ENCODE measurements at places on chromosomes 2 and 18. TPM values are rescaled to one million over a fixed set of nuclear protein-coding genes. Genes with fewer than 3 reads are reported as not detected.

FANCL gene
- total RNA-seq = 17.6 TPM

RAB6D gene
- not detected for total RNA-seq

C2orf15 gene
- not detected for total RNA-seq

GYPC gene
- total RNA-seq = 44.2 TPM

ASB18 gene
- not detected for total RNA-seq

SPC25 gene
- total RNA-seq = 14.5 TPM

SPDYA gene
- 4.5 TPM for total RNA-seq

GDF7 gene
- 0.02 TPM for total RNA-seq

MDH1B gene
- not detected for total RNA-seq

DNA sequence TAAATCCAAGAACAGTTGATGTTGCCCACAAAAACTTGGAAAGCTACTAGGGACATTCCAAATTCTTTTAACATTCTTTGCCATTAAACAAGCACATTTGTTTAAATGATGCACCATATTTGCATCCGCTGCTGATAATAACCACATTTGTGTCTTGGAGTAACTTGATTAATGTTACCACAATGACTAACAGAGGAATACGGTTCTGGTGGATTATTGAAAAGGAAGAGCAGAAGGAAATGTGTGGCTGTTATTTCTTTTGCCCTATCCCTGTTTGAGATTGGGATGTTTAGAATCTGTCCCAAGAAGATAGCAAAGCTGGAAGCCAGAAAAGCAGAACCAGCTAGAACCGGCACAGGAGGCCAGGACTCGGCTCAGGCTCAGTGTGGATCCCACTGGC is 39.2 kb upstream of the RASGRP3 start:
- DNase-seq = no peak

DNA sequence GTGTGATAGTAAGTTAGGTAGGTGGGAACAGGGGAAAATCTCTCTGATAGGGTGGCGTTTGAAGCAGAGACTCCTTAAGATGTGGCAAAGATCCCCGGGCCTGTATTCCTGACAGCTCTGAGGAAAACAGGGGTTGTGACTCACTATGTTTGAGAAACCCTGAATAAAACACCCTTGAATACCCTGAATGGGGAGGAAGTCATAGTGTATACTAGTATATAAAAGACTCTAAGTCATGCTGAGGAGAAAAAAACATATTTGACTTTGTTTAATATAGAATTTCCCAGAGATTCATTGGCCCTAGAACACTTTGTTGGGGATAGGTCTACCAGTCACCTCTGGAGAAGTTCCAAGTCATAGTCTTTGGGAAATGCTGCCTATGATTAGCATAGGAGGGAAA is 590.9 kb downstream of the IRS1 start:
- no peak for DNase-seq

DNA sequence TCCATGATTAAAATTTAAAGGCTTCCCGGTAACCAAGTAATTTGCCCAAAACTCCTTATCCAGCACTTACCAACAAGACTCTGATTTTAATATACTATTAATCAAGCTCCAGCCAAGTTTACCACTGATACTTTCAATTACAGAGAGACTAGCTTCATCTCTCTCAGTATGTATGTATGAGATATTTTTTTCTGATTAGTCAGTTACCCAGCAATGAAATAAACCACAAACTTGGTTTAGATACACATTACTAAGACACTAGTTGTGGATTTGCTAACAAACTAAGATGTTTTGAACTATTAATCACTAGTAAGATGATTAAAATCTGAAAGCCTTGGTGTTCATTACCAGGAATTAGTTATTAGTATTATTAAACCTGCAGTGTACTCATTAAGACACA is 1272.2 kb upstream of the ACVR2A start:
- DNase-seq = no peak

DNA sequence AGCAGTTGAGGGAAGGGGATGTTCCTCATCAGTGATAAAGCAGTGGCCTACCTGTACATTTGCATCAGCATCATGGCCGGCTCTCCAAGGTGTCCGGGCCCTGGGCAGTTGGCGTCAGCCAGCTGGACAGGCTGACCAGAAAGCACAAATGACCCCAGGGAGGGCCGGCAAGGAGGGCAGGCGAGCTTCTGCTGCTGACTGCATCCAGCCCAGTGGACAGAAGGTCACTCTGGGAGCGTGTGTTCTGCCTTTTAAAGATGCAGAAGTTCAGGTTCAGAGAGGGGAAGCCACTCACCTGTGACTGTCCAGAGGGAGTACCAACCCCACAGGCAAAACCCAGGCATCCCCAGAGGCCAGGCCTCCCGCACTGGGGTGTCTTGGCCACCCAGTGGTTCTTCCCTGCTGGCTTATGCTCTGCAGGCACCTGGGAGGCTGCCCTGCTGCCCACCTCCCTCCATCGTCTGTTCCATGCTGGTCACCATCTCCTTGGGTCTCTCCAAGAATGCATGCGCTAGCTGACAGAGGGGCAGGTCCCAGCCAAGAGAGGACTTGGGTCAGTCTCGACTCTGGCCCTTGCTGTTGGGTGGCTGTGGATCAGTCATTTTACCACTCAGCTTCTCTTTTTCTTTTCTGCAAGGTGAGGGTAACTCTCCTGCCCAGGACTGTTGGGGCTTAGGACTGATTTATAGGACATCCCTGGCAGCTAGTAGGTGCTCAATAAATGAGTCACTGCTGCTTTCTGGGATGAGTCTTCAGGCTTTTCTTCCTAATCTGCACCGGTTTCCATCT is 89.9 kb downstream of the INHBB start:
- no peak for DNase-seq

- DNase-seq = no peak
Measured at GRCh38 chr2:22912398-22912797, 472.6 kb upstream of the KLHL29 start.

- DNase-seq = no peak
Measured at GRCh38 chr18:77528872-77529271, 279.2 kb downstream of the GALR1 start.

DNA sequence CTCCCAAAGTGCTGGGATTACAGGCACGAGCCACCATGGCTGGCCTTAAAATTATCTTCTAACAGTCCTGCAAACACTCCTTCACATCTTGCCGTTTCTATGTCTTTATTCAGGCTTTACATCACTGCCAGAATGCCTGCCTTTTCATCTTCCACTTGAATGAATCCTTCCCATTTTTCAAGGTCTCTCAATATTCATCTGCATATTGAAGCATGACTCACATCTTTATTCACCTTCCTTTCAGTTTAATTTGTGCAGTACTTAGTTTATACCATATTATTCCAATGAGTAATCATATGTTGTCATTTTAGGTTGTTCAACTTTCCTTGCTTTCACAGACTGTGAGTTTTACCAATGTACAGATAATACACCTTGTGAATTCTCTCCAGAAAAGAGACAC is 510.1 kb upstream of the PIK3C3 start:
- no peak for DNase-seq

- no peak for DNase-seq
Measured at GRCh38 chr2:177396703-177397460, 4.3 kb downstream of the AGPS start.

DNA sequence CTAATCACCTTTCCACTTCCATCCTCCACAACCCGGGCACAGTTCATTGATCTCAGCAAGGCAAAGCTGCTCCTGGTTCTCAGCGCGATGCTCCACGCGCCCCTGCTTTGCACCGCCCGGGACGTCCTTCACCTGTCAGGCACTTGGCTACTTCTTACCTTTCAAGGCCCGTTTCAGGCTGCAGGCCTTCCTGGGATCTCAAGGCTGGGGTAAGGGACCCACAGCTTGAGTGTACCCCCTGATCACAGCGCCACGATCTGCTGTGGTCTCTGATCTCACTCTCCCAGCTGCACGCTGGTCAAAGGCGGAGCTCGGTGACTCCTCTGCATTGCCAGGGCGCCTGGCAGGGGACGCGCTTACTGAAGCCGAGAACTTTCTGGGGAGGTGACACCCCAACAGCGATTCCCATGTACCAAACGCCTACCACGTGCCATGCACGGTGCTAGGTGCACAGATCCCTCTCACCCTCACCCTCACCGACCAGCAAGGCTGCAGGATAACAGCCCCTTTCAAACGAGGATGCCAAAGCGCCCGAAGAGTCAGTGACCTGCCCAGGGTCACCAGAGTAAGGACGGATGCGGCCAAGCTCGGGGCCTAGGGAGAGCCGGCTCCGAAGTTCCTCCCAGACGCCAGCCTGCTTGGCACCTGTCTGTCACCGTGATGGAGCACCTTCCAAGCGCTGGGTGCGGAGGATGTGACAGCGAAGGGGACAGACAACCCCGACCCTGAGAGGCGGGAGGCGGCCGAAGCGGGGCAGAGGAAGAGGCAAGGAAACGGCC is 818 bp downstream of the ITGB1BP1 start:
- peak; percentile 63 for DNase-seq

GRCh38 chr18:49460976-49461601 is 644 bp upstream of the DYM start:
- DNase-seq = no peak

DNA sequence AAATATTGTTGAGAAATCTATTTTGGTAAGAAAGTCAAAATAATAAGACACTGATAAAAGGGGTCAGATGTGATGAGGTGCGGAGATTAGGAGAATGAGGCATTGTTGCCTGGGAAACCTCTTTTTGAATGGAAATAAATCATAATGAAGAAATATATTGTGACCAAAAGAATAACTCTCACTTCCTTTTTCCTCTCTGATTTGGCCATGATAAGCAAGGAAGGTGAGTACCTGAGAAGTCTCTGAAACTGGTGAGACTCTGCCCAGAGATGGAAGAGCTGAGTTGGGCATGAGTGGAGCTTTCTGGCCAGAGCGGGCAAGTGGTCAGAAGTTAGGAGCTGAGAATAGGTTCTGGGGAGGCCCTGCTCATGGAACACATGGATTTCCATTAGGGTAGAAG is 11.8 kb downstream of the LAMA3 start:
- DNase-seq = no peak

DNA sequence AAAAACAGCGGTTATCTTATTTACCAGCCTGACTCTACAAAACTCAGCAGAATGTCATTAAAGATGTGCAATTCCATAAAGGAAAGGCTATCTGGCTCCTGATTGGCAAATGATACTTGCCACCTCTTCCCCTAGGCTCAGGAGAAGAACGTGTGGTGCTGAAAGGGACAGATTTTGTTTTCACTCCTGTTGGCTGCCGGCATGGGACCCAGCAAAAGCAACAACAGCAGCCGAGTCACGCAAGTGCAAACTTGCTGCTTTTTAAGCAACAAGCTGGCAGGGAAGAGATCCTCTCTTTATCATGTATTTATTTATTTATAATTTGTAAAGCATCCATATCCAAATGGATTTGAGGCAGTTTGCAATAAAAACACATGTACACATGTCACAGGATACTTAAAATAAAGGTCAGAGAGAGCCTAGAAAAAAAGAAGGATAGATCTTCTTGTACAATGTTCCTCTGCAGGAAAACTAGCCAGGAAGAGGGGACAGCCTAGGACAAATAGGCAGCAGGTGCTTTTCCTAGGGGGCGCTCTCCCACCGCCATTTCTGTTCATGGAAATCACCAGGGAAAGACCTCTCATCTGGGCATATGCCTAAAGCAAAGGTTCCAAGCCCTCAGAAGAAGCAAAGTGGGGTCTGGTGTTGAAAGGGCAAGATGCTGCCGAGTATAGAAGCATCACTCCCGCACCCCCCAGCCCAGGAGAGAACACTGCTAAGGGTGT is 799.3 kb downstream of the BCL11A start:
- DNase-seq = no peak

DNA sequence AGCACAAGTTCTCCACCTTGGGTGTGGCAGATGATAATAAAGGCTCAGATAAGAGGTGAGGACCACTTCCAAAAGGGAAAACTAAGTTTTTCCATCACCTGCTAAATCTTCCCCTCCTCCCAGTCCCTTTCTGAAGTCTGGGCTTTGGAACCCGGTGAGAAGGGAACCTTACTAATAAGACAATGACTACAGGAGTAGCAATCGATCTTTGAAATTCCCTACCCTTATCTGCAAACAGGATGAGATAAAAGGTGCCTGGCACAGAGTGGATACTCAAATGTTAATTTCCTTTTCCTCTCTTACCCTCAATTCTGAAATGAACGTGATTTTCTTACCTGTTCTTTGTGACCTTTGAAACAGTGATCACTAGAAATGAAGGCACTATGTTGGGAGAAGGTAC is 69.7 kb upstream of the NARS1 start:
- no peak for DNase-seq

- no peak for DNase-seq
Measured at GRCh38 chr2:10292033-10292432, 10.7 kb upstream of the HPCAL1 start.

DNA sequence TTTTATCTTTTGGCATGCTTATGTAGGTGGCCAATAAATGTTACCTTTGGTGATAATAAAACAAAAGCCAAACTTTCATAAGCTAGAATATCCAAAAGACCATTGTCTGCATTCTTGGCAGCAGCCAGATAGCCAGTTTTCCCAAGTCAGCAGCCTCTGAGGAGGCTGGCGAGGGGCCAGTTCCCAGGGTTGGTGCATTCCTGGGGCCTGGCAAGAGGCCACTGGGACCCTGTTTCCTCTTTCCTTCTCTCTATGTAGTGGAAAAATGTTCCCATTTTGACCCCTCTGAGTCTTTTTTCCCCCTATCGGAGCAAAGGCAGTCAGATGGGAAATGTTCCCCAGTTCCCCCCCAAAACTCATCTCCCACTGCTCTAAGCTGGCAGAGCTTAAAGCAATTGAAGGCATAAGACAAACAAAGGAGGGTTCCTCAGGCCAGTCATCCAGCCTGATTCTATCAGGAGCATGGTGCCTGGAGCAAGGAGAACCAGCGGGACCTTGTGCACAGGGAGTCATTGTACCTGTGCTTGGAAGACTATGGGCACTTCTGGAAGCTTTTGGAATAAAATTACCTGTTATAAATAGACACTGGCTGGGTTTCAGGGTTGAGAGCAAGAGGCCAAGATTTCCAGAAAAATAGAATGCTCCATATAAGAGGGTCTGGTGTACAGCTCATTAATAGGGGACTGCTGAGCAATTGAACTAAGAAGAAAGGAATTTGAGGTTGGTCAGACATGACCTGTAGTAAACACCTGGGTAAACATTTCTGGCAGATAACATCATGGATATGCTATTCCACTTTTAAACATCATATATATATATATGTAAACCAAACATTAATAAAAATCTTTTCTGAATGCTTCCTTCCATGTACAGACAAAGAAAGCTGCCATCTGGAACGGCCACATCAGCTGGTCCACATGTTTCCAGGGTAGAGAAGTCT is 63.4 kb downstream of the NCKAP5 start:
- DNase-seq = no peak

DNA sequence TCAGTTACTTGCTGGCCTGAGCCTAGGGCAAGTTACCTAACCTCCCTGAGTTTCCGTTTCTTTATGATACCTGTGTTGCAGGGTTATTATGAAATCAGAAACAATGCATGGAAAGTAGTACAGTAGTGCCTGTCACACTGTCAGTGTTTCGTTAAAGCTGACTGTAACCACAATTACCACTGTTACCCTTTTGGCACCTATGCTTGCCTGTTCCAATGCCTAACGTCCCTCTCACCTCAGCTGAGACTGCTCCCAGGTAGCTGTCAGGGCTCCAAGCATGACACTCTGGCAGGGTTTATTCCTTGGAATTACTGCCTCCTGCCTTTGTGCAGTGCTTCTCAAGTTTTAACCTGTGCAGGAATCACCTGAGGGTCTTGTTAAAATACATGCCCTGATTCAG is 135.2 kb upstream of the RBMS1 start:
- no peak for DNase-seq
